ENCODE measurements at places on chromosomes 2 and 18.

- no peak for DNase-seq
Measured at GRCh38 chr2:160869411-160869810, 290.8 kb upstream of the TANK start.

- no peak for DNase-seq
Measured at GRCh38 chr18:33745151-33745795, 167.3 kb downstream of the ASXL3 start.

DNA sequence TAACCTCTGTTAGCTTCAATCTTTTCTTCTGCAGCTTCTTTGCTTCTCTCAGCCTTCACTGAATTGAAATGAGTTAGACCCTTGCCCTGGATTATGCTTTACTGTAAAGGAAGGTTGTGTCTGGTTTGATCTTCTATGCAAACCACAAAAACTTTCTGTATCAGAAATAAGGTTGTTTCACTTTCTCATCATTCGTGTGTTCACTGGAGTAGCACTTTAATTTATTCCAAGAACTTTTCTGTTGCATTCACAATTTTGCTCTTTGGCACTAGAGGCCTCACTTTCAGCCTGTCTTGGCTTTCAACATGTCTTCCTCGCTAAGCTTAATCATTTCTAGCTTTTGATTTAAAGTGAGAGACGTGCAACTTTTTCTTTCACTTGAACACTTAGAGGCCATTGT lies 365.3 kb downstream of the TDRD15 start:
- no peak for DNase-seq

GRCh38 chr2:226970362-226970761 lies 134.5 kb downstream of the RHBDD1 start:
- no peak for DNase-seq

DNA sequence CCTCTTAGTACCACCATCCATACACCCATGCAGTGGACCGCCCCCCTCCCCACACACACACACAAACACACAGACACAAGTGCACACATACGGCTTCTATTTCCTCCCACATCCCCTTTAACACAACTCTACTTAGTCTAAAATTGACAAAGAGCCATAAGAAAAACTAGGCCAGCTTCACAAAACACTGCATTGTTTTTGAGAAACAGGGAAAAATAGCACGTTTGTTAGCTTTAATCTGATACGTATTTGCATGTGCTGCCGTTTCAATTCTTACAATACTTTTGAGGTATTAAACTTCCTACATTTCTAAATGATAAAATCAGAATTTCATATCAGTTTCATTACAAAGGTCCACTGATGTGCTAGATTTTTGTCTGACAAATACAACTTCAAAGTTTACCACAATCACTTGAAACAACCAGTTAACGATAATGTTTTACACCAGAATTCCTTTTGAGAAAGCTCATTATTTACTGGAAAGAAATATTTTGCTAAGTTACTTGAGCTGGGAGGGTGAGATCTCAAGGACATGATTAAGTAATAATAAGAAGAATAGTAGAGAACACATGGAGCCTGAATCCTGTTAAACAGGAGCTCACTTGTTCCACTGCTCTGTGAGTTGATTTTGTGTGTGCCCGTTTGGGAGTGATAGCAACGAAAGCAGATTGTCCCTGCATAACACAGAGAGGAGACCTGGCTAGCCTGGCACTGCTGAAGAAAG lies 74.5 kb downstream of the MOGAT1 start:
- DNase-seq: no peak

- no peak for DNase-seq
Measured at GRCh38 chr2:202671317-202672035, 36.7 kb downstream of the FAM117B start.

DNA sequence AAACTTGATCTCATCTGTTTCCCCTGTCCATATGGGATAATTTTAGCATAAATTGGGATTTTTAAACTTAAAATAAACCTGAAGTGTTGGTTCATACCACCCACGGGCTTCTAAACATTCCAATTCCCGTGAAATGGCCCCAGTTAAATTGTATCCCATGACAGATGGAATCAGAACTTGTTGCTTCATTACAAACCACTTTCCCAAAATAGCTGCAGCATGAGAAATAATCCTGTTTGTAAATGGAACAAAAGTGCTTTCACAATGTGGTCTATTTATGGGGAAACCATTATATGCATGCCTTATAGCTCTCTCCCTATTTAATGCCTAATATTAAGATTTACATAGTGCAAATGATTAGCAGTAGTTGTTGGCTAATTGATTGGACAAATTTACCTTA lies 15.9 kb downstream of the SCG2 start:
- DNase-seq: no peak

All from NCI-H2171 (cell line).